Naive B cell (primary cell): ENCODE measurements at places on chromosomes 4 and X.

- no peak for DNase-seq
Measured at GRCh38 chrX:131595120-131595519, 51.2 kb downstream of the OR13H1 start.

DNA sequence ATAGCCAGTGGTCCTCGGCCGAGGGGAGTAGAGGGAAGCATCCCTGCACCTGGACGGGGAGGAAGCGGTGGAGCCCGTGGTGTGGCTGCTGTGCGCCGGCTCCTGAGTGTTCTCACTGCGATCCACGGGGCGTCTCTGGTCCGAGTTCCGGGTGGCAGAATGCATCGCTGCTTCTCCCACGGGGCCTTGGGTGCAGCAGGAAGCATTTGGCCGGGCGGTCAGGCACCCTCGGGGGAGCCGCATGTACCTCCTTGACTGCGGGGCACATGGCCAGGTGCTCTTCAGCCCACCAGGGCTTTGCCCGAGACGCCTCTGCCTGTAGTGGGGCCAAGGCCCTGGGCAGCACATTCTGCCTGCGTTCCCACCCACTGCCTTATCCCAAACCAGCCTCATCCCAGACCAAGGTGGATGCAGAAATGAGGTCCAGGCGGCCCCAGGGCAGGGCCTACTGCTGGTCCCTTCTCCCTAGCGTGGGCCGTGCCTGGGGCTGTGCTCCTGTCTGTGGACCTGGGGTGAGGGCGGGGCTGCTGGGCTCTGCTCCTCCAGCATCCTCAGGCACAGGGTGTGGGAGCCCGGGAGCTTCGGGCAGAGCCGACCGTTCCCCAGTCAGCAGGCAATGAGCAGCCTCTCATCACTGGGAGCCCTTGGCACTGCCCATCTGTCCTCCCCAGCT is 27.5 kb downstream of the NKX1-1 start:
- DNase-seq, result no peak

GRCh38 chrX:47321386-47321785 is 49.0 kb upstream of the ZNF157 start:
- no peak for DNase-seq

- no peak for DNase-seq
Measured at GRCh38 chrX:55815546-55815945, 98.0 kb downstream of the RRAGB start.

DNA sequence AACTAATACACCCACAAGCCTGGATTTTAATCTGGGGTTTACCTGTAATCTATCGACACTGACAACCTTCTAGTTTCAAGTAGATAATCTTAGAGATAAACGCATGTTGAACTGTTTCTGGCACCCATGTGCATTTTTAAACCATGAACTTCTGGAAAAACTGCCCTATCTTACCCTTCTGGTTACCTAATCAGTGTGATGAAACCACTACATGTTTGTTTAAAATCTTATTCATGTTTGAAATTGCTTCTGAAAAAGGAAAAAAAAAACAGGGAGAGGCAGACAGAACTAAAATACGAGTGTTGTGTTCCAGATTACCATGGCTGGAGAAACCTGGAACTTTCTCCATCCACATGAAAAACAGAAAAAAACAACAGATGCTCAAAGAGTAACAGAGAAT is 139.3 kb downstream of the MID1IP1 start:
- no peak for DNase-seq
